Dermis blood vessel endothelial cell (primary cell): ENCODE measurements at places on chromosomes 4 and X. TPM values are rescaled to one million over a fixed set of nuclear protein-coding genes. Genes with fewer than 3 reads are reported as not detected.

The FGD1 gene
- total RNA-seq, result 2.4 and 3.2 TPM in 2 replicates

GRCh38 chr4:21387683-21388082, 560.9 kb downstream of the KCNIP4 start:
- DNase-seq, result no peak

DNA sequence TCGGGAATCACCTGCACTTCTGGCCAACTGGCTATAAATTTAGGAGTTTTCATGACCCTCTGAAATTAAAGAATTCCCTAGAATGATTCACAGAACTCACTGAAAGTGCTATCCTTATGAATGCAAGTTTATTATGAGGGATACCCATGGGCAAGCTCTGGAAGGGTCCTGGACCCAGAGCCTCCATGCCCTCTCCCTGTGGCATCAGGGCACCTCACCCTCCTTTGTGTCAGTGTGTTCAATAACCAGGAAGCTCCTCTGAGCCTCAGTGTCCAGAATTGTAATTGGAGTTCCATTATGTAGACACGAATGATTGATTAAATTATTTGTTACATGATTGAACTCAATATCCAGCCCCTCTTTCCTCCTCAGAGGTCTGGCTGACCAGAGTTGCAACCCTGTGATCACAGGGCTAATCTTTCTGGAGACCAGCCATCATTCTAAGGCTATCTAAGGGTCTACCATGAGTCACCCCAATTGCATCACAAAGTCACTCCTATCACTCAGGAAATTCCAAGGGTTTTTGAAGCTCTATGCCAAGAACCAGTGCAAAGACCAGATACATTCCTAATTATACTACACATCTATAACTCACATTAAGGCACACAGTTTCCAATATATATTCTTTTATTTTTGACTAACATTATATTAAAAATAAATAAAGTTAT, 8.9 kb downstream of the ANXA3 start:
- DNase-seq, result peak; percentile 94

- peak; percentile 2 for DNase-seq
Measured at GRCh38 chr4:149065753-149066152, 623.5 kb upstream of the NR3C2 start.

DNA sequence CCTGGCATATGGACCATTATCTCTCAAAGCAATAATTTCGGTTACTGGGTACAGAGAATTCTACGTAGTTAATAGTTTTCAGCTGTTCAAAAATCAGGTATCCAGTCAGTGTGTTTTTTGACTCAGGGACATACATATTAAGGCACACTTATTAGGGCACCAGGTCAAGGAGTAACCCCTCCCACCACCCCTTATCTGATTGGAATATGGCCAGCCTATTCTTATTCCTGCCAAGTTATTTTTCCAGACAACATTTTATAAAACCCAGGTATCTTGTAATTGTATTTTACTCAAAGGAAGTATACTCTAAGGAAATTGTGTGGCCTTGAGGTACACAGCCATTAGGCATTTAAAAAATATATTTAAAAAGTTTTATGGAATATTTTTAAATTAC, 4.3 kb downstream of the ZFX start:
- peak; percentile 71 for DNase-seq
